ENCODE measurements at places on chromosomes 2 and 18.

DNA sequence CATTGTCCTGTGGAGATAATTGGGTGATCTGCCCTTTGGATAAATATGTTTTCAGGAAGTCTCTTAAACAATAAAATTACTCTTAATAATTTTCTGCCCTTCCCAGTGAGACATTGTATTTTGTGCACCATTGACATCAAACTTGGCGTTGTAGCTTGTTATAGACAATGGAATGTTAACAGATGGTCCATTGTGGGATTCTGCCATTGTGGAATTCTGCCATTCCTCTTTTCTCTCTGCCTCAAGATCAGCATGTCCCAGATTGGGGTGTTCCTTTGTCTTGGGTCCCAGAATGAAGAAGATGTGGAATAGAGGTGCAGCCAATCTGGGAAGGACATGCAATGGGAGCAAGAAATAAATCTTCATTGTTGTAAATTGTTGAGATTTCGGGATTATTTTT is 15.1 kb upstream of the LDAH start:
- no peak for DNase-seq

GRCh38 chr2:9593925-9594324 is 36.9 kb downstream of the YWHAQ start:
- DNase-seq, result no peak

DNA sequence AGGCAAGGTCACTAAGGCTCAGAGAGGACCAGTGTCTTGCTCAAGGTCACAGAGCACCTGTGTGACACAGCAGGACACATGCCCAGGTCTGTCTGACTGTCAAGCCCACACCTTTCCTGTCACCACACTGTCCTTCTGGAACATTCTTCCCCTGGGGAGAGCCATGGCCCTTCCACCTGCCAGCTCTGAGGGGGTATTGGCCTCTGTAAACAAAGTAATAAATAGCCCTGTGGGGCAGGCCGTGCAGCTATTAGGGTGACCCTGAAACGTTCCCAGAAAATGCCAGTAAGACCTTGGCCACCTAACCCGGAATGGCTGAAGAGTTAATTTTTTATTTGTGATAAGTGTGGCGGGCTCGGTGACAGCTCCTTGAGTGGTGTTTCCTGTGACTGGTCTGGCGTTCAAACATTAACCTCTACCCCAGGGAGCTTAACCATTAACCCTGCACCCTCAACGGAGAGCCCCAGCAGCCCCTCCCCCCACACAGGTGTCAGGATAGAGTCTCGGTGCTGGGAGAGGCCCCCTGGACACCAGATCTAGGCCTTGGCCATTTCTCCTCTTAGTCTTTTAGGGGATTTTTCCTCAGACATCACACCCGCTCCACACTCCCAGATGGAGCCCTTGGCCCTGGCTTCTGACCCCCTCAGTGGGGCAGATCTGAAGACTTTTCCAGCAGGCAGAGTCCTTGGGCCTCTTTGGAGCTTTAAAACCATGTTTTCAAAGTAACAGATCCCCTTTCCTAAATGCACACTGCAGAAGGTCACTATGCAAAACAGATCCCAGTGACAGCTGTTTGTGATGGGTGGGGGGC is 36.6 kb downstream of the SCTR start:
- DNase-seq, result no peak

DNA sequence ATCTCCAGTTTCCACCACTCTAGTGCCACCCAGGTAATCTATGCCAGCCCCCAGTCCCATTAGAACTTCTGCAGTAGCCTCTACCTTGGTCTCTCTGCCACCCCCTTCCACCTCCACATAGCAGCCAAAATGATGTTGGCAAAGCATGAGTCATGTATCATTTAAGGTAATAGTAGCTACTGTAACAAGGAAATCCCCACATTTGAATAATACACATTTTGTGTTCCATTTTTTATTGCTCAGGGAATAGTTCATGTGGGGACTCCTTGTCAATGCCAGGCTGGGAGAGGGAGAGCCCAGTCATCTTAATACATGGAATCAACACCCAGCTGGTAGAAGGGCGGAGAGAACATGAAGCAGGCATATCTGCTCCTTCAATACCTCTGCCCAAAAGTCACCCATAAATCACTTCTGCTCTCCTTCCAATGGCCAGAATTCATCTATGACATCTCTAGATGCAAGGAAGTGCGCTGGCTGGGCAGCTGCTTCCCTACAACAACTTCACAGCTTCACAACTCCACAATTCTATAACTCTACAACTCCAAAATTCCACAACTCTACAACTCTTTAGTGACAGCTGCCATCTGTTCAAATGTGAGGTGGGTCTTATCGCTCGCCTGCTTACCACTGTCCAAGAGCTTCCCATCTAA is 70.6 kb upstream of the GLS start:
- no peak for DNase-seq

GRCh38 chr2:74233648-74234047 is 35.2 kb downstream of the MTHFD2 start:
- no peak for DNase-seq

- DNase-seq, result no peak
Observed at GRCh38 chr18:8380926-8381325, 228.3 kb upstream of the RAB12 start.

DNA sequence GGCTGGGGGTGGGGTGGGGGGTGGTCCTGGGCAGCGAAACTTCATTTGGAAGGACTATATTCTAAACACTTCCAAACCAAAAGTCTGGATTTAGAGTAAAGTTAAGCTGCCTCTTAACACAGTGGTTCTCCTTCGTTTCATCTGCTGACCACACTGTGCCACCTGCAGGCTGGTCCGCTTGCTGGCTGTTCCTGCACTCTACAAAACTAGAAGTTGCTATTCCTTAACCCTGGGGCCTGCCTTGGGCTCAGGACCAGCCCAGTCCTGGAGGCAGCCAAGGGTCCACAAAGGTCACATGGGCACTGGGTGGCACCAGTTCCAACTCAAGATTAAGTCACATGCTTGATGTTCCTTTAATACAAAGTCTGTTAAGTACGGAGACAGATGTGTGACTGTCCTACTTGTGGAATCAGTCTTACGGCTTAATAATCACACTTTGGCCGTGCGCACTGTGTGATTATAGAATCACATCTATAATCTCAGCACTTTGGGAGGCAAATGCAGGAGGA is 195.4 kb downstream of the FAM210A start:
- no peak for DNase-seq

DNA sequence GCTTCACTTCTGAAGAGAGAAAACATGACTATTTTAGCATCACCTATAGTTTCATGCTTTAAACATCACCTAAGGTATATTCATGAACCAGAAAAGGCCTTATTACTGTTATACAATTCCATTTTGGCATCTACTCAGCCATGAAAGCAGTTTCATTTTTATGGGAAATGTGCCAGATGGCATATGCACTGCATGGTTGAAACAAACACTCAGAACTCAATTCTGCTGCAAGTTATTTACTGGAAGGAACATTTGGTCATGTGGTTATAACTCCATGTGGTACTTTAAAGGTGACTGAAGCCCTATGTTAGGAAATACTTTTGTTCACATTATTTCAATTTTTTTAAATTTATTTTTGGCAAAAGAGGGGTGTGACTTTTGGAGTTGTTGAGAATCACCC is 287.5 kb upstream of the CRIM1 start:
- DNase-seq, result no peak

DNA sequence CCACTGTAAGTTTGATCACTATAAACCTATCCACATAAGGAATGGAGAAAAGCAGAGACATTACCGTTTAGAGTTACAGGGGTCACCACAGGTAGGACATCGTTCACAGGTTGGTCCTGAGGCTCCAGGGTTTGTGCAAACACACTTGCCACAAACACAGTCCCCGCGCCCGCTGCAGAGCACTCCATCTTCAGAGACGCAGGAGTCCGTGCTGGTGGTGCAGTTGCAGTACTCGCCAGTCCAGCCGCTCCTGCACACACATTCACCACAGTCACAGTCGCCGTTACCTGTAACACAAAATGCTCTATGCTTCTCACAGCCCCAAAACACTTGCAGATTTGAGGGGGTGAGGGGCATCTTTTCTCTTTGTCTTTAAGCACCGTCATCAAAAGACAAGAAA is 63.9 kb upstream of the PLA2R1 start:
- no peak for DNase-seq

DNA sequence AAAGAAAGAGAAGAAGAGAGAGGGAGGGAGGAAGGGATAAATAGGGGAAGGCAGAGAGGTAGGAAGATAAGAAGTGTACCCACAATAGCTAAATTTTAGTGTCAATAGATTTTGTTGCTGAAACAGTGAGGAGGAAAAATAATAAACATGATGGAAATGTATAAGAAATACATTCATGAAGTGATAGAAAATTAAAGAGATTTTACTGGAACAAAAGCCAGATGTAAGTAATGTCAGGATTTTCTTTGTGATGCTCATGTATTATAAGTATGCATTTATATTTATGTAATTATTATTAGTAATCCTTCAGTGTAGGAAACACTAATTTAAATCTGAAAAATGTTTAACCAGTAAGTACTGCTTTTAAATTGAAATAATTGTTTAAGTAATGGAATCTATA is 1125.2 kb upstream of the FANCL start:
- no peak for DNase-seq

- no peak for DNase-seq
Observed at GRCh38 chr2:144550084-144550483, 30.2 kb upstream of the ZEB2 start.

- DNase-seq, result no peak
Observed at GRCh38 chr2:3201281-3201680, 176.3 kb downstream of the EIPR1 start.

- no peak for DNase-seq
Observed at GRCh38 chr2:214217599-214217998, 193.3 kb upstream of the VWC2L start.

GRCh38 chr18:68797871-68798270 is at the start of gene CCDC102B:
Gene CCDC102B, plus strand, starts transcription at chr18:68798080. Its CDS starts 38,684 bp downstream, at chr18:68836764.
- no peak for DNase-seq

DNA sequence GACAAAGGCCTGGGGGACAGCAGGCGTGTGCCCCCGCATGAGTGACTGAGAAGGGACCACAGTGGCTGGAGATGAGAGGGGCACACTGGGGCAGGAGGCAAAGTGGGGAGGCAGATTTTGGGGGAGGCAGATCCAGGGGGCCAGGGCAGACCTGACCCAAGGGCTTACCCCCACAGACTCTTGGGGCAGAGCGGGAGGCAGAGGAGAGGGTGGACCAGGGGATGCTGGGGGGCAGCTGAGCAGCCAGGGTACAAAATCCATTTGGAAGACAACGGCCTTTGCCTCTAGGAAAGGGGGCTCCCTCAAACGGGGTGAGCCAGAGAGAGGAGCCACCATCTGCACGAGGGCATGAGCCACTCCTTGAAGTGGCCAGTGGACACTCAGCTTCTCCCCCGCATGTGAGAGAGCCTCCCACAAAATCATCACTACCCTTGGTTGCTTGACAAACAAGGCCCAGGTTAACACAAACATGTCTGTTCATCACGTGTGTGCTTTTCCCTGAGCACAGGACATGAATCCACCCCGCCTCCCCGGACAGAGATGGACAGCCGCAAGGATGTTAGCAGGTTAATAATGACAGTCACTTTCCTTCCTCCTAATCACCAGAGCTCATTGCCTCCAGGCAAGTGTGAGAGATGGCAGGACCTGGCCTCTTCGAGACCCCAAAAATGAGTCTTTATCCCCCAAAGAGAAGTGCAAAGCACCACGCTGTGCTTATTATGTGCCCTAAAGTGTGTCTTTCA is 72.0 kb upstream of the RAB6C start:
- no peak for DNase-seq

- peak; percentile 9 for DNase-seq
Observed at GRCh38 chr2:91477731-91478672, 2786.5 kb downstream of the RPIA start.

DNA sequence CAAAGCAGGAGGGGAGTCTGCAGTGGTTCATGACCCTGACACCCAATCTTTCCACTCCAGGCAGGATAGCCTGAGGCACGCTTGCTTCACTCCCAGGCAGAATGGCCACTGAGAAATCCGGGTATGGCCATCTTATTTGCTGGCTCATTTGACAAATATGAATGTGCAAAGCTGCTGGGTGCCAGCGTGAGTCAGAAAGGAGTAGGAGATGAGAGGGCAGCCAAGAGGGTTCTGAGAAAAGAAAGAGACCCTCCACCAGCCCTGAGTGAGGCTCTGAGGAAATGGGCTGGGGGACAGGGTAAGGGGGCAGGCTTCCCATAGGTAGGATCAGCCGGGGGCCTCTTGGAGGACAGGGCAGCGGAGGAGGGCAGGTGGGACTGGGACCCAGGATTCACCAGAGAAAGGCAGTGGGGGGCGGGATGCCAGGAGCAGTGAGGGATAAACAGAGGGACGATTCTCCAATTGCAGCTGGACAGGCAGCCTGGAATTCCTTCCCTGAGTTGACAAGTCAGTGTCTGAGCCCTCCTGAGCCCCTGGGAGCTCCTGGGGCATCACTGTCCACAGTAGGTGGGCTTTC is 15.2 kb downstream of the RAMP1 start:
- no peak for DNase-seq

GRCh38 chr2:21423854-21424253 is 300.1 kb downstream of the TDRD15 start:
- no peak for DNase-seq

GRCh38 chr2:8786463-8786862 is 51.0 kb downstream of the KIDINS220 start:
- no peak for DNase-seq

DNA sequence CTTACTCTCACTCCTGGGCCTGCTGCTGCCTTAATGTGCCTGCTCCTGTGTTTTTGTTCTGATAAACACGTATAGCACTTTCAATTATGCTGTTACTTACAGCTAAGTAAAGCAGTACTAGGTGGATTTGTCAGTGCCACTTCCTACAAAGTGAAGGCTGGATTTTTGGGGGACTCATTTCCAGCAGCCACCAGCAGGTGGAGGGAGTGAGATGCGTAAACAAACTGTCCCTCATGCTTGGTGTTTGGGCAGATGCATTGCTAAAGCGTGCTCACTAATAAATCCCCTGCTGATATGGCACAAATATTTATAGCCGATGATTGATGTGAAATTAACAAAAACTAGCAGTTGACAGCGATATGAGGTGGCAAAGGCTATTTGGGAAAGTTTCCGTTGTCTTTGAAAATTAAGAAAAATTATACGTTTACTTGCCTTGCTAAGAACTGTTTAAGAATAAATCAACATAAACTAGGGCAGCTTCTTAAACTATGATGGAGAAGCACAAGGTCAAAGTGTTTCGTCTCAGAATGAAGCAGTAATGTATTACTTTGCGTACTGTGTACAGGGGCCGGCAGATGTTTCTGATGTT is 101.7 kb downstream of the AGAP1 start:
- peak; percentile 54 for DNase-seq

DNA sequence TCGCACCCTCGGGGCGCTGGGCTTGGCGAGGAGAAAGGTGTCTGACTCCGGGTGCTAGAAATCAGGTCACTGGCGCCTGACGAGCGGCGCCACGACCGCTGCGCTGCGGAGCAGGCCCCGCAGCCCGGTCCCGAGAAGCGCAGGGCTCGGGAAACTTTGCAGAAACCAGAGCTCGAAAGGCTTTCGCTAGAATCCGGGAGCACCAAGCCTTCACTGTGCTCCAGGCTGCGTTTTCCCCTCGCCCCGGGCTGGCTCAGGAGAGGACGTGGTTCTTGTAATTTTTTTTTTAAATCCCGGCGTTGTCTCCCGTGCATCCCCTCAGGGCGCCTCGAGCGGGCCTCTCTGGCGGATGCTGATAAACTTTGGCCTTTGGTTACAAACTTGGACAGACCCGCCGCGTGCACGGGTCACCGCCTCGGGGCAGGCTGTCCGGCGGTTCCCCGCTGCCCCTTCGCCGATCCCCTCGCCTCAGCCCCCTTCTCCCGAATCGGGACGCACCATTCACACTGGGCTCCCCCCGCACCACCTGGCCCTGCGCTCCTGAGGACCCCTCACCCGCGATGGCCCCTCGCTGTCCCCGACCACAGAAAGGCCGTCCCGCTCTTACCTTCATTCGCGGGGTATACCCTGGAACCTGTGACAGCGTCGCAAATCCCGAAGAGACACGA is 419 bp downstream of the EPHA4 start:
- no peak for DNase-seq

All from D721Med (cell line).